Chondrocyte (in vitro differentiated cells): ENCODE measurements at places on chromosomes 5 and 9. TPM values are rescaled to one million over a fixed set of nuclear protein-coding genes. Genes with fewer than 3 reads are reported as not detected.
A peak's percentile ranks its signal among the peaks of the same experiment; 100 is the strongest.

The PCDHGA6 gene
- total RNA-seq, result 0.38 to 0.65 TPM (median 0.45 TPM) in 3 replicates

The FGF18 gene
- 1.7 to 18.1 TPM (median 2.1 TPM) in 3 replicates for total RNA-seq

The SPATA31E1 gene
- total RNA-seq, result not detected in 3 replicates

The RBM18 gene
- 18.7 to 20.2 TPM (median 18.8 TPM) in 3 replicates for total RNA-seq

The FABP6 gene
- not detected in 3 replicates for total RNA-seq

GRCh38 chr9:120886490-120886967 is 9.5 kb upstream of the PHF19 start:
- H3K27me3 ChIP-seq, result no peaks in the 10 kb centered on the region
- DNase-seq, result no peak
- no peaks in the 10 kb centered on the region for H3K36me3 ChIP-seq
- H3K4me1 ChIP-seq, result peaks cover 26% of the 10 kb centered on the region
- H3K4me3 ChIP-seq, result no peak overlapping the region
- H3K27ac ChIP-seq, result peak overlapping the region; percentile 4

GRCh38 chr5:50725800-50726474 is 59.5 kb downstream of the PARP8 start:
- no peak overlapping the region for H3K4me3 ChIP-seq
- no peaks in the 10 kb centered on the region for H3K27me3 ChIP-seq
- H3K27ac ChIP-seq, result no peak overlapping the region
- H3K4me1 ChIP-seq, result peaks cover 38% of the 10 kb centered on the region
- no peaks in the 10 kb centered on the region for H3K36me3 ChIP-seq

DNA sequence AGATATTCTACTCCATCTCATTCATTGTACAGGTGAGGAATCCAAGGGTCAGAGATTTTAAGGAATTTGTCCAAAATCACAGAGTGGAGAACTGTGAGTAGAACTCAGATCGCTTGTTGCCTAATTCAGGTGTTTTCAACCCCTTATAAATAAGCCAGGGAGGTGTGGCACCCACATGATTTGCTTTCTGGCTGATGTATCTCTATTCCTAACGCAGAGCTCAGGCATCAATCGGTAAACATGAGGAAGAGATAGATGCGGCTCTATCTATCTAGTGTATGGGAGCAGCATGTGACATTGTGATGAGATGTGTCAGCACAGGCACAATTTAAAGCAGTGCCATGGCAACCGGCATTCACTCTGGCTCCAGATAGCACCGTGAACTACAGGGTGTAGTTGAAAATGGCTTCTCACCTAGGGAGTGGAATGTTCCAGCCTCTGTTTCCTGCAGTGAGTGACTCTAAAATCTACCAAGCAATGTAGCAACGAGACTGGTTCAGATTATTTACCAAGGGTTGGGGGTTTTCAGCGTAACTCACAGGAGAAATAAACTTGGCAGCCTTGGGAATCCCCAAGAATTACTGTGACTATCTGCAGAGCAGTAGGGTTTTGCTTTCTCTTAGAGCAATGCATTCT is 53.4 kb upstream of the SUB1 start:
- peaks cover 14% of the 10 kb centered on the region for H3K4me1 ChIP-seq
- H3K36me3 ChIP-seq, result peaks cover 2% of the 10 kb centered on the region
- H3K4me3 ChIP-seq, result peak overlapping the region; percentile 21
- H3K27me3 ChIP-seq, result no peaks in the 10 kb centered on the region

DNA sequence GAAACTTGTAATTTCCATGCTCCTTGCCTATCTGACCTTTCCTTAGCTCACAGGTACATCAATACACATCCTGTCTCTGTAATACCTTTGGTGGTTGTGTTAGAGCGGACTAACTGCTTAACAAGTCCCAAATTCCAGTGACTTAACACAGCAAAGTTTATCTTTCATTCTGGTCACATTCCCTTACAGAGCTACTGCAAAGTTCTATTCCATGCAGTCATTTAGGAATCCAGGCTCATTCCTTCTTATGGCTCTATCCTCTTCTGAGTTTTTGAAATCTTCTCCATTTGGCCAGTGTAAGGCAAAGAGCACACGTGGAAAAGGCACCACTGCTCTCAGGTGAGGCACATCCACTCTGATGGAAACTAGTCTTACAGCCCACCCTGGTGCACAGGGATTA is 238.6 kb upstream of the ANKRD55 start:
- no peaks in the 10 kb centered on the region for H3K36me3 ChIP-seq
- no peak overlapping the region for H3K27ac ChIP-seq
- DNase-seq, result no peak

DNA sequence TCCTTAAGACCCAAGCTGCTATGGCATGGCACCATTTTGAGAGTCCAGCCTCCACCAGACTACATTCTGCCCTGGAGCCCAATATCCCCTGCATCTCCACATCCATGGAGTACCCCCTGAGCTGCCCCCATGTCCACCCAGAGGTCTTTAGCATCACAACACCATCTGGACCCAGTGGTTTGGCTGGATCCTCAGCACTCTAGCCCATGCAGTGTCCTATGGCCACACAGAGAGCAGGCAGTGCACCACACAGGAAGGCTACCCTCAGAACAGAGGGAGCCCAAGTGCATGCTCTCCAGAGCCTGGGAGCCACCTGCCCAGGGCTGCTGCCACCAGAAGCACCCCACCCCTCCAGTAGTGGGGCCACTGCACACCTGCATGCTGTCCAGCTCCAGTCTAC is 18.6 kb upstream of the DAP start:
- peaks cover 10% of the 10 kb centered on the region for H3K4me1 ChIP-seq
- peaks cover 15% of the 10 kb centered on the region for H3K27me3 ChIP-seq
- no peak overlapping the region for H3K27ac ChIP-seq
- H3K4me3 ChIP-seq, result no peak overlapping the region

DNA sequence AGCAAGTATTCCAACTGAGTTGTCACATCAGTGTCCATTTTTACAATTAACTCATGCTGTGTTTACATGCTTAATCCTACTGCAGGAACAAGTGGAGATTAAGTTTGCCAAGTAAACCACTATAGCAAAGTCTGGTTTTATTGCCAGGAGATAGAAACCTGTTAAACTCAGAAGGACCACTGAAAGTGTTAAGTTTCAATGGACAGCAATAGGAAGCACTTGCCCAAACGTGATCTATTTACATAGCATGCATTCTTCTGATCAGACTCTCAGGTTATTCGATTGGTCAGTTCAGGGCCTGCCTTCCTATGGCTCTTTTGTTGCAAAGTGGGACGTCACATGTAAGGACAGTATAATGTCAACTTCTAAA is 28.0 kb upstream of the IFNK start:
- H3K27ac ChIP-seq, result no peak overlapping the region
- no peaks in the 10 kb centered on the region for H3K36me3 ChIP-seq
- H3K4me3 ChIP-seq, result no peak overlapping the region
- peaks cover 4% of the 10 kb centered on the region for H3K27me3 ChIP-seq

DNA sequence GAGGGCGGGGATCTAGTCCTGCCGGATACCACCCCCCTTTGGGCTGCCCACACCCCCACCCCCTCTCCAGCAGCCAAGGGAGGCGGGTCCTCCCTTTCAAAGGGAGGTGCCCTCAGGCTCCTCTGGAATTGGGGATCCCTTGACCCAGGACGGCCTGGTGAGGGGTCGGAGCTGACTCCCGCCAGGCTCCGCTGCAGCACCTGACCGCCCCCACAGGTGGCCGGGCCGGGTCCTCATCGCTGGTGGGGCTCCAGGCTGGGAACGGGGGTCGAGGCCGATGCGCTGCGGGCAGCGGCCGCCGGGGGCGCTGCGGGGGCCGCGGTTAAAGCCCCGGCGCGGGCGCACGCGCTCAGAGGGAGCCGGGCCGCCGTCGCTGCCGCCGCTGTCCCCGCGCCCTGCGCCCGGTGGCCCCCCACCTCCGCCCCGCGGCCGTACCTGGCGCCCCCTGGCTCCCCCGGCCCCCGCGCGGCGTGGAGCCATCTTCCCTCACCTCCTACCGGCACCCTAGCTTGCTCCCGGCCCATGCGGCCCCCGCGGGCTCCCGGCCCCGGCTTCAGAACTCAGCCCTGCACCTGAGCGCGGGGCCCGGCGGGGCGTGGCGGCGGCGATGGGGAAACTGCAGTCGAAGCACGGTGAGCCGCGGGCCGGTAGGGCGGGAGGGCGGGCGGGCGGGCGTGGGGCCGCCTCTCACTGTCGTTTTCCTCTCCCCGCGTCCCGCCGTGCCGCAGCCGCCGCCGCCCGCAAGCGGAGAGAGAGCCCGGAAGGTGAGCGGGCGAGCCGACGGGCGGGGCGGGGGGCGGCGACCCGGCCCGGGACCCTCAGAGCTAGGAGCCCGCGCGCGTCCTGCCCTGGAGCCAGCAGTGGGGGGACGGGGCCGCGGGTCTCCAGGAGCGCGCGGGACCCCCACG is at the start of gene NKD2:
NKD2 (plus strand) TSS at position 352 of the 908 bp plus-strand sequence; CDS start at position 608, 256 bp downstream.
- H3K36me3 ChIP-seq, result no peaks in the 10 kb centered on the region
- peak; percentile 60 for DNase-seq
- no peak within 1 kb of the TSS for H3K27ac ChIP-seq
- H3K4me1 ChIP-seq, result peaks cover 8% of the 10 kb centered on the region
- peaks cover 62% of the 10 kb centered on the region for H3K27me3 ChIP-seq
- H3K4me3 ChIP-seq, result peak within 1 kb of the TSS; percentile 47
